Activated T-helper 1 cell treated with anti-CD3 and anti-CD28 coated beads, Interleukin-2, amount 50 U/mL, for 16 hours (primary cell): ENCODE measurements at places on chromosomes 13 and 19.

GRCh38 chr19:58581227-58582141 lies 8.3 kb upstream of the MZF1 start:
- peak; percentile 83 for DNase-seq

DNA sequence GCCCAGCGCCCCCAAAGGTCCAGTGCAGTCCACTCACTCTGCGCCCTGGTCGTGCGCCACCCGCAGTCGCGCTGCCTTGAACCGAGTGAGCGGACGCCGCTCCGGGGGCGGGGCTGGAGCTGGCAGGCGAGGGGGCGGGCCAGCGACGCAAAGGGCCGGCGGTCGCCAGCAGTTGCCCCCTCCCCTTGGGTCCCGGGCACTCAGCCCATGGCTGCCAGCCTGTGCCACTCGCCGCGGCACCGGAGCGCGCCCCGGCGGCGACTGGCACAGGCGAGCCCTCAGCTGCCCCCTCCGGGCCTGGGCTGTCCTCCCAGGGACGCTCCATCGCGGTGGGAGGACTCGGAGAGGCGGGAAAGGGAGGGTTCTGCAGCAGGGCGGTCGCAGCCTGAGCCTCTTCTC lies at the start of gene S1PR5:
Gene S1PR5 (minus strand): TSS at position 87 of the 399 bp plus-strand sequence. CDS start 2,436 bp downstream, outside the sequence.
- no peak for DNase-seq

DNA sequence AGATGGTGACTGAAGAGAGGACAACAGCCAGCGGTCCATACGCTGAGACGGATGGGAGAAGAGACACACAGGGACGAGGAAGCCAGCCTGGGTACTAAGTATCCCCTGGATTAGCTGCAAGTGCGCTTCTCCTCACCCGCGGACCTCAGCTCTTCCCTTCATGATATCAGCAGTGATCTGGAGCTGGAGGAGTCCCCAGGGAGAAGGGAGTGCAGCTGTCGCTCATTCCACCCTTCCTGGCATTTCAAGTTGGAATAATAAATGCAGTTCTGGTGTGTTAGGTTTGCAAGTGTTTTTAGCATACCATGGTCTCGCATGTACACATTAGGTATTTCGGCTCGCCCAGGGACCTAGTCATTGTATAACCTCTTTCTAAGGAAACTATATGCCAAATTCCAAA lies 88.5 kb upstream of the C1QTNF9B start:
- no peak for DNase-seq

DNA sequence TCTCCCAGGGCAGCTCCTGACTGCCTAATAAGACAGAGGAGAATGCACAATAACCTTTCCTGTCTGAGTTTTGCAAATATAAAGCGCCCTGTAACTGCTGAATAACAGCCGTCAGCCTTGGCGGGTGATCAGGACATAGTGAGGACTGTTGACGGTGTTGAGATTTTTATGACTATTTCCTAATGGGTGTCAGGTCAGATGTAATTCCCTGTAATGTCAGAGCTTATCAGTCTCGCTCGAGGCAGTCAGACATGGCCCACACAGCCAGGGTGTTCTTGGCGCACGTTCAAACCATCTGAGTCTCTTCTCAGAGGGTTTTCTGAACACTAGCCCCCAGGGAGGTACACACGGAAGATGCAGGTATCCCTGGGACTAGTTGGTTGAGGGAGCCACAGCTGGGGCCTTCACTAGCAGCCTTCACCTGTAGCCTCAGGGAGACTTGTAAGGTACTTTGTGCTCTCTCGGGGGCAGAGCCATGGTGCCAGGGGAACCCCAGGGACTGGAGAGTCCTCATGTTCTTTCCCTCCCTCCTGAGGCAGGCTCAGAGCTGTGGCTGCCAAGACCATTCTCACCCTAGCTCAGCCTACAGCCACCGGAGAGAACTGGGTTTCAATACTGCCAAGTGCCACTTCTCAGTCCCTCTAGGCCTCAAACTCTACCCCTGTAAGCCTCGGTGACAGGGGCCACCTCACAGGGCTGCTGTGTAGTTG lies 213.1 kb downstream of the UQCRFS1 start:
- no peak for DNase-seq

GRCh38 chr19:5978606-5979552 lies 939 bp upstream of the RANBP3 start:
- DNase-seq: no peak

- DNase-seq: no peak
Observed at GRCh38 chr13:46925486-46925885, 28.6 kb upstream of the HTR2A start.

GRCh38 chr13:114111577-114111976 lies 20.8 kb downstream of the RASA3 start:
- no peak for DNase-seq

- DNase-seq: no peak
Observed at GRCh38 chr19:29505097-29505824, 20.5 kb upstream of the VSTM2B start.

- DNase-seq: no peak
Observed at GRCh38 chr13:45662162-45662561, 40.0 kb upstream of the CBY2 start.

DNA sequence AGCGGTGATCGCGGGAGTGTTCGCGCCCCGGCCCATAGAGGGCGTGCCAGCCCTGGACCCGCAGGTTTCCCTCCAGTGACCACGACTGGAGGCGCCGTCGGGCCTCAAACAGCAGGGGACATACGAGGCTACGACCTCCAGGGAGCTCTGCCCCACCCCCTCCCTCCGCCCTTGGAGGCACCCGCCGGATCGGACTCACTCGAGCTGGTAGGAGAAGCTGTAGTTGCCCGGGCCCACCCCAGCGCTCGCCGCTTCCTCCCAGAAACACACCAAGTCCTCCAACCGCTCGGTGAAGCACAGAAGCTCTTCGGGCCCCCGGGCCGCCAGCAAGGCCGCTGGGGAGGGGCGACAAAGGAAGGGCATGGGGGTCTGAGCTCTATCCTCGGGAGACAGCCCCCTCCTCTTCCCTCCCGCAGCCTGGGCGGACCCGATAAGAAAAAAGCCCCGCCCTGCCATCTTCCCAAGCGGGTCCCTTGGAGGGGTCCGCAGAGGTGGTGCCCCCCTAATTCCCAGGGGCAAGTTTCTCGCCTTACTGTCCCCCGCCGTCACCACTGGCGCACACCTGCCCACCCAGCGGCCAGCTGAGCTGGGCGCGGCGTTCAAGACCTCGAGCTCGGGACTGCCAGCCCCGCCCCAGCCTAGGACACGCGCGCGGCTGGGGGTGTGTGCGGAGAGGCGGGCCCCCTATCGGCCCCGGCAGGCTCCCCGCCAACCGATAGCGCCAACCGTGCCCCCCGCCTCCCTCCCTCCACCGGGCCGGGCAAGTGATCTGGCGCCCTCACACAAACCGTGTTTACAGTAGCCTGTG lies 1.0 kb downstream of the EPOR start:
- no peak for DNase-seq

DNA sequence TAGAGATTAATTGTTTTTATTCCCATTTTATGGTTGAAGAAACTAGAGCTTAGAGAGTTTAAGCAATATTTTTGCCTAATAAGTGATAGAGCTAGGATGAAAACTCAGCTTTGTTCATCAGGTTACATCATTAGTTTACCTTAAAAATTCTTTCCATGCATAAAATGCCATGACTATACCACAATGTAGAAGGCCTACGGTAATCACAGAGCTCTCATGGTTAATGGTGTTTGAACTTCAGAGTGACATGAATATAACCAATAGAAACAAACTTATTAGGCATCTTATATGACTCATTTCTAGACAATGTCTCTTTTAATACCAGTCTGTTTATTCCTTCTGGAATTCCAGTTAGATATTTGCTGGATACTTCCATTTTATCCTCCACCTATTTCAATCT lies 78.5 kb downstream of the FGF9 start:
- DNase-seq: no peak

DNA sequence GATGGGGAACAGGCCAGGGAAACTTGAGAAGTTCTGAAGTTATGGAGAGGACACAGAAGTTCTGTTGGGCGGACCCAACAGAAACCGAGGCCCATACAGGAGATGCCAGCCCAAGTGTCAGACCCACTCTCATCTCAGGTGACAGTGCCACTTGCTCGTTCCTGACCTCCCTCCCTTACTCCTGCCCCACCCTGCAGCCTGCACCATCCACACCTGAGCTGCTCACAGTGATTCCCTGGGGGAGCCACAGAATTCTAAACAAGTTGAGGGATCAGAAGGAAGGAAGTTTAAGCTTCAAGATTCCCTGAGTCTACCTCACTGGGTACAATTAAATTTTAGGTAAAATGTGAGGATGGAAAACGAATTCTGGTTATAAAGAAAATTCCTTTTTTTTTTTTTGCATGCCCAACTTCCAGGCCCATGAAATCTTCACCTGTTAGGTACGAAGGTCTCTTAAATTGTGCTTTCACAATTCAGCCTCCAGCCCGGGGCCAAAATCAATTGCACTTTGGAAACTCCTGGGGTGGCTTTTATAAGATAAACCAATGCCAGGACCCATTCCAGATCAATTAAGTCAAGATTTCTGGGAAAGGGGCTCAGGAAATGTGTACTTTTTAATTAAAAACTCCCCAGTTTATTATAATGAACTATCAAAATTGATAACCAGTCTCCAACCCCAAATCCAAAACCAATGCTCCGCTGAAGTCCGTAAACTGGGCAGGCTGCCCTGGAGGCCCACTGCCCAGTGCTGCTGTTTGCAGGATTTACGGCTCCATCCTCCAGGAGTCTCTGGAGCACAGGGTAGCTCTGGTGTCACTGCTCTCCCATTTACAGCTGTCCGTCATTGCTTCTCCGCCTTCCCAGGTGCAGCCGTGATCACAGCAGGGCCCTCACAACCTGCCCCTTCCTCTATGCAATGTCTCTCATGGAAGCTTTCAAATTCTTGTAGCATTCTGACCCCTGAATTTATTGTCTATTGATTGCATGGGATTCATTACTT lies 643.5 kb downstream of the UQCRFS1 start:
- DNase-seq: no peak

DNA sequence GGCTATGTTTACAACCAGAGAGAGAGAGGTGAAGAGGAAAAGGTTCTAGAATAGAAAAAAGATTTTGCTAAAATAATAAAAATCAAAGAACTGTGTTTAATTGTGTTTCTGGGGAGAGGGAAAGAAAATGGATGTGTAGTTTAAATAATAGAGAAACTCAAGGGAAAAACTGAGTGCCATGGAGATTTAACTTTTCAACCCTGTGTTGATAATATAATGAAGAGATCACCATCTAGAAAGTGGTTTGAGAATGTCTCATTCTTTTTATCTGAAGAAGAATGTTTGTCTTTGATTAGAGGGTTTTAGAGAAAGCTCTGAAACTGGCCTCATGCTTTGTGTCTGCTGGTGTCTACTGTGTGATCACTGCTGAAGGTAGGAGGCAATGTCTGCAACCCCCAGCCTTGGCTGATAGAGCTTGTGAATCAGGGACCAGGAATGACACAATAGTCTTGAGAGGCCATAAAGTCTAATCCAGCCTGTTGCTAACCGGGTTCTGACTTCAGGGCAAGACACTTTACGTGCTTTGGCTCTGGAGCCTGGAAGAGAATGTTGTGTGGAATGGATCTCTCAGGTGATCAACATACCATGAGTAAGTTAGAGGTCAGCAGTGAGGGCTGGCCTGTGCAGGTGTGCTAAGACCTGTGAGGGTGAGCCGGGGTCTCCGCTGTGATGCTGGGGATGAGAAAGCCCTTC lies 5.4 kb downstream of the COL4A2 start:
- DNase-seq: no peak

DNA sequence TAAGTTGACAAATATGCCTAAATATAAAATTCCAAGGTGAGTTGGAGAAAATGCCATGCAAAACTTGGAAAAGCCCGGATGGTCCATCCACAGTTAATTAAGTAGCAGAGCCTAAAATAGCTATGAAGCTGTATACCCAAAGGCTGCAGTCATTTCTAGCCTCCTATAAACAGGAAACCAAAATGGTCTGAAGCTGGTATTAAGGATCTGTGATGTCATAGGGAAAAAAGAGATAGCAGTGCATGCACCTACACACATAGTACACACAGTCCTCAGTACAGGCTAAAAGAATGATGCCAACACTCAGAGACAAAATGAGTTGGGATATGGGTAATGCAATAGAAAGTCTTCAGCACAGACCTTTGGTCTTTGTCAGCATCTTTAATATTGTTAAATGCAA lies 736.9 kb downstream of the EFNB2 start:
- no peak for DNase-seq
